Activated CD8-positive, alpha-beta T cell treated with anti-CD3 and anti-CD28 coated beads for 36 hours (primary cell): ENCODE measurements at places on chromosomes 2 and 18. TPM values are rescaled to one million over a fixed set of nuclear protein-coding genes. Genes with fewer than 3 reads are reported as not detected.

Gene DLX2
- not detected for total RNA-seq

Gene VRK2
- total RNA-seq: 17.7 TPM

Gene HOXD8
- total RNA-seq: not detected

Gene CDH2
- total RNA-seq: not detected

Gene CETN1
- not detected for total RNA-seq

Gene CXCR2
- 0.27 TPM for total RNA-seq

Gene SLC16A14
- total RNA-seq: 2.3 TPM

Gene VWA3B
- not detected for total RNA-seq

Gene TNFRSF11A
- 7.3 TPM for total RNA-seq

Gene SERPINB4
- not detected for total RNA-seq

GRCh38 chr2:160564591-160564990 lies 71.0 kb upstream of the RBMS1 start:
- no peak overlapping the region for H3K4me3 ChIP-seq
- H3K27ac ChIP-seq: no peak overlapping the region
- H3K4me1 ChIP-seq: peaks cover 7% of the 10 kb centered on the region
- H3K36me3 ChIP-seq: no peaks in the 10 kb centered on the region
- no peaks in the 10 kb centered on the region for H3K27me3 ChIP-seq
- no peak for DNase-seq

- no peak overlapping the region for H3K27ac ChIP-seq
- DNase-seq: no peak
- H3K4me1 ChIP-seq: no peaks in the 10 kb centered on the region
- no peaks in the 10 kb centered on the region for H3K36me3 ChIP-seq
- peaks cover 2% of the 10 kb centered on the region for H3K27me3 ChIP-seq
These were observed 64.9 kb downstream of the MCFD2 start for GRCh38 chr2:46850742-46851141.

- DNase-seq: no peak
- no peak overlapping the region for H3K27ac ChIP-seq
- H3K4me1 ChIP-seq: peaks cover 49% of the 10 kb centered on the region
- H3K36me3 ChIP-seq: peaks cover 10% of the 10 kb centered on the region
- peak overlapping the region; percentile 80 for H3K4me3 ChIP-seq
- H3K27me3 ChIP-seq: no peaks in the 10 kb centered on the region
These were observed 3.2 kb downstream of the CNNM3 start for GRCh38 chr2:96819128-96819875.

GRCh38 chr2:77721593-77721992 lies 199.4 kb upstream of the LRRTM4 start:
- no peak overlapping the region for H3K4me3 ChIP-seq
- H3K27me3 ChIP-seq: no peaks in the 10 kb centered on the region
- H3K4me1 ChIP-seq: no peaks in the 10 kb centered on the region
- no peak for DNase-seq
- H3K27ac ChIP-seq: no peak overlapping the region
- H3K36me3 ChIP-seq: no peaks in the 10 kb centered on the region

GRCh38 chr2:235603659-235604058 lies 109.8 kb downstream of the AGAP1 start:
- no peaks in the 10 kb centered on the region for H3K4me1 ChIP-seq
- no peak overlapping the region for H3K4me3 ChIP-seq
- H3K36me3 ChIP-seq: peaks cover 7% of the 10 kb centered on the region

DNA sequence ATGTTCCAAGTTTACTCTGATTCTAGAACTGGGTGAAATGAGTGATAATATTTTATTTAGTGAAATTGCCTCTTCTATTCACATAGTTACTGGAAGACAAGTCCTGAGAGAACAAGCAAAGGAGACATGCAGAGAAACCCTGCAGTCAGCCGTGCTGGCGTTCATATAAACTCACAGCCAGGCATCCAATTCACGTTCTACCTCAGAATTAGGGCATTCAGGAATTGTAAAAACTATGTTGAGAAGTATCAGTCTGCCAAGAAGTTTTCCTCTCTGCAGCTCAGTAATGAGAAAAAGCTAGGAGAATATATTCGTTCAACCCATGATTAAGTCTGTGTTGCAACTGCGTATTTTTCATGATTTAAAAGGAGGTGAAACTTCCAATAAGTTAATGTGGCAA lies 156.2 kb upstream of the DSEL start:
- no peak overlapping the region for H3K27ac ChIP-seq
- no peaks in the 10 kb centered on the region for H3K4me1 ChIP-seq
- no peaks in the 10 kb centered on the region for H3K36me3 ChIP-seq
- H3K4me3 ChIP-seq: no peak overlapping the region
- H3K27me3 ChIP-seq: peaks cover 1% of the 10 kb centered on the region

GRCh38 chr2:212409560-212409959 lies 129.0 kb downstream of the ERBB4 start:
- no peak overlapping the region for H3K4me3 ChIP-seq
- no peaks in the 10 kb centered on the region for H3K4me1 ChIP-seq
- no peak overlapping the region for H3K27ac ChIP-seq
- no peaks in the 10 kb centered on the region for H3K27me3 ChIP-seq
- no peak for DNase-seq

- no peak overlapping the region for H3K4me3 ChIP-seq
- peaks cover 44% of the 10 kb centered on the region for H3K4me1 ChIP-seq
- peak overlapping the region; percentile 50 for H3K27ac ChIP-seq
- H3K36me3 ChIP-seq: no peaks in the 10 kb centered on the region
- H3K27me3 ChIP-seq: peaks cover 12% of the 10 kb centered on the region
These were observed 24.0 kb upstream of the ITGB6 start for GRCh38 chr2:160224060-160224459.

- peaks cover 35% of the 10 kb centered on the region for H3K36me3 ChIP-seq
- H3K27me3 ChIP-seq: no peaks in the 10 kb centered on the region
These were observed 68.4 kb upstream of the ALPP start for GRCh38 chr2:232310121-232310520.

GRCh38 chr18:46281185-46282176 lies 177.3 kb downstream of the HAUS1 start:
- no peaks in the 10 kb centered on the region for H3K27me3 ChIP-seq
- peaks cover 4% of the 10 kb centered on the region for H3K4me1 ChIP-seq
- H3K36me3 ChIP-seq: no peaks in the 10 kb centered on the region
- no peak overlapping the region for H3K27ac ChIP-seq
- DNase-seq: peak; percentile 79

DNA sequence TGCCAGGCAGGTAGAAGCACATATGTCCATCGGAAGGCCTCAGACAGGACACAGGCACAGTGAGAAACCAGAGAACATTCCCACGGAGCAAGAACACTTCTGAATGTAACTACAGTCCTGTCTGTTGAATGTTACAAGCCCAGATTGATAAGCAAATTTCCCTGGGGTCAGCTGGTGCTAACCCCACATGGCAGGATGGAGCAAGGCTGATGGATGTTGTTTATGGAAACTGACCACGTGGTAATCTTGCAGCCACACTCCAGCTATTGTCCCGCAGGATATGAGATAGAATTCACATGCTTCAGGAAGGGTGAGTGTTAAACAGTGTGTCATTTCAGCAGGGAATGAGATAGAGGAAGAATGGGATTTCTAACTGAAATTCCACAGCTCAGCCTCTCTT lies 138.8 kb upstream of the COPS8 start:
- DNase-seq: no peak
- H3K4me1 ChIP-seq: peaks cover 4% of the 10 kb centered on the region
- H3K27ac ChIP-seq: no peak overlapping the region
- no peak overlapping the region for H3K4me3 ChIP-seq

DNA sequence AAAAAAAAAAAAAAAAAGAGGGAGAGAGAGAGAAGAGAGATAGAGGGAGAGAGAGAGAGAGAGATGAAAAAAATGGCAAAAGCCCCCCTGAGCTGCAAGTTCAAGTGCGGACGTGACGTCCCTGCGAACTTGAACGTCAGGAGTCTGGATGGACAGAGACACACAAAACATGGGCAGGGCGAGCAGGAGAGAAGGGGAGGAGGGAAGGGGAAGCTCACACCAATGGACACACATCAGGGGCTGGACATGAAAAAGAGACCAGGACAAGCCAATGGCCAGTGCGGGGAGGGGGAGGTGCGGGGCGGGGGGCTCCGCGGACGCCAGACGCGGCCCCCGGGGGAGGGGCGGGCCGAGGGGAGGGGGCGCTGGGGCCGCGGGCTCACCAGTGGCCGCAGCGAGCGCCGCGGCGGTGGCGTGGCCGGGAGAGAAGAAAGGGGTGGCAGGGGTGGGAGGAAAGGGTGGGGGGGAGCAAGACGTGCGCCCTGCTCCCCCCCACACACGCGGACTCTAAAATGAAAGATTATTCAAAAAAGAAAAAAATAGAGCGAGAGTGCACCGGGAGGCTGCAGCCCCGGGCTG lies at the start of gene BCL11A:
TSS of gene BCL11A (minus strand) at position 160 of the 579 bp plus-strand sequence. CDS start 384 bp downstream, outside the sequence.
- peaks cover 44% of the 10 kb centered on the region for H3K4me1 ChIP-seq
- DNase-seq: peak; percentile 48
- H3K36me3 ChIP-seq: no peaks in the 10 kb centered on the region
- H3K4me3 ChIP-seq: peak within 1 kb of the TSS; percentile 76
- H3K27ac ChIP-seq: no peak within 1 kb of the TSS
- peaks cover 57% of the 10 kb centered on the region for H3K27me3 ChIP-seq

DNA sequence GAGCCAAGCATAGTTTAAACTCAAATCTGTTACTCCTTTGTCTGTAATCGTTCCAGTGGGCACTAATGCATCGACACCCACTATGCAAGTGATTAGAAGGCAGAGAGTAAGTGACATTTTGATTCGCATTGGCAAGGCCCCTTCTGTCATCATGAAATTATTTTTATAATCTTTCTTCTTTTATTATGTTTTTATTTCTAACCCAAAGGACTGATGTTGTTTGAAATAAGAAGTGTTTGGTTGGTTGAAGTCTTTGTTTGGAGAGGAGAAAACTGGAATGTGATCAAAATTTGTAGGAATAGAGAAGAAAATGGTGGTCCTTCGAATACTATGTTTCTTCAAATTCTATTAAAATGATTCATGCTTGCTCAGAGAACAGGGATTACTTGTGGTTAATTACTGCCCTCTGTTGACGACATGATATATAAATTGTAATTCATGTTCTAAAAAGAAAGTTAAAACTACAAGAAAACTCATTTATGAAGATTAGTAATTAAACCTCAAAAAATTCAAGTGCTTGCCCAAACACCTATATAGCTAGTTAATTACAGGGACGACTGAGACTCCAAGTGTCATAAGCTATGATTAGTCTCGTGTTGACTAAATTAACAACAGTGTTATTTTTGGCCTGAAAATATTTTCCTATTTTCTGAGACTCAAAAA lies 26.4 kb upstream of the TFPI start:
- DNase-seq: no peak
- no peak overlapping the region for H3K27ac ChIP-seq
- H3K27me3 ChIP-seq: peaks cover 4% of the 10 kb centered on the region
- peaks cover 2% of the 10 kb centered on the region for H3K36me3 ChIP-seq

GRCh38 chr18:44798433-44799048 lies 117.9 kb downstream of the SETBP1 start:
- H3K4me3 ChIP-seq: no peak overlapping the region
- DNase-seq: no peak
- H3K27me3 ChIP-seq: no peaks in the 10 kb centered on the region
- H3K4me1 ChIP-seq: peaks cover 68% of the 10 kb centered on the region
- peaks cover 13% of the 10 kb centered on the region for H3K36me3 ChIP-seq

DNA sequence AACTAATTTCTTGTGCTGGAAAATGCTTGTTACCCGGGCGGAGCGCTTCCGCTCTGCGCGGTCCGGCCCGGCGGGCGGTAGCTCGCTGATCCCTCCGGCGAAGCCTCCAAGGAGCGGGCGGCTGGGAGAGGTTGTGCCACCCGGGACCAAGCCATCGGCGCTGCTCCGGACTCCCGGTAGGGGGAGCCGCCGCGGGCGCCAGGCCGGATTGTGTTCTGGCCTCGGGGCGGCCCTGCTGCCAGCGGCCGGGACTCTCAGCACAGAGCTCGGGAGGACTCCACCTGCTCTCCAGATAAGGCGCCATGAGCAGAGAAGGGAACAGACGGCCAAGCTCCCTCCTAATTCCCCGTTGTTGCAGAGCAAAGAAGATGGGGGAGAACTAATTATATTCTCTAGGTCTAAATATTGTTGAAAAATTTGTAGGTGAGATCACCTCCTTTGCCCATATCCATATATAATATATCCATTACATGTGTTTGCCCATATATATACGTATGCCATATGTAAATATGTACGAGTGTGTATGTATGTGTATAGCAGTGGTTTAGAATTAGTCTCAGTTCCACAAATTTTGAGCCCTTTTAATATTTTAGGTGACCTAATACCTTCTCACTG lies 13.8 kb upstream of the SATB2 start:
- peaks cover 75% of the 10 kb centered on the region for H3K27me3 ChIP-seq
- H3K4me3 ChIP-seq: no peak overlapping the region
- peak; percentile 40 for DNase-seq
- no peaks in the 10 kb centered on the region for H3K36me3 ChIP-seq
- peaks cover 6% of the 10 kb centered on the region for H3K4me1 ChIP-seq

GRCh38 chr18:3972291-3972930 lies 482.7 kb downstream of the DLGAP1 start:
- no peaks in the 10 kb centered on the region for H3K27me3 ChIP-seq
- H3K4me3 ChIP-seq: no peak overlapping the region
- H3K27ac ChIP-seq: no peak overlapping the region
- no peak for DNase-seq
- no peaks in the 10 kb centered on the region for H3K36me3 ChIP-seq

DNA sequence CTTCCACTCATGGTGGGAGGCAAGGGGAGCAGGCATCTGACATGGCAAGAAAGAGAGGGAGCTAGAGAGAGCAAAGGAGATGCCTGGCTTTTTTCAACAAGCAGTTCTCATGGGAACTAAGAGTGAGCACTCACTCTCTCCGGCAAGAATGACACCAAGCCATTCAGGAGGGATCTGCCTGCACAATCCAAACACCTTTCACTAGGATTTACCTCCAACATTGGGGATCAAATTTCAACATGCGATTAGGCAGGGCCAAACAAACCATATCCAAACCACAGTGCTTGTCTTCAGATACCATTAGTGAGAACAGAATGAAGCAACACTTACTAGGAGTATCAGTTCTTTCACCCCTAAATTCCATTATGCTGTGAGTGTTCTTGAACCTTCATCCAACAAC lies 77.3 kb downstream of the FIGN start:
- H3K27me3 ChIP-seq: no peaks in the 10 kb centered on the region
- no peak overlapping the region for H3K27ac ChIP-seq
- DNase-seq: no peak
- no peak overlapping the region for H3K4me3 ChIP-seq
- no peaks in the 10 kb centered on the region for H3K4me1 ChIP-seq

GRCh38 chr2:163574309-163574708 lies 161.5 kb downstream of the FIGN start:
- no peaks in the 10 kb centered on the region for H3K36me3 ChIP-seq
- no peaks in the 10 kb centered on the region for H3K4me1 ChIP-seq
- no peak for DNase-seq

GRCh38 chr2:233436191-233436581 lies 81.9 kb downstream of the DGKD start:
- peaks cover 12% of the 10 kb centered on the region for H3K4me1 ChIP-seq
- H3K27ac ChIP-seq: no peak overlapping the region
- no peak overlapping the region for H3K4me3 ChIP-seq
- no peak for DNase-seq
